ENCODE measurements at places on chromosomes 6 and 20.

DNA sequence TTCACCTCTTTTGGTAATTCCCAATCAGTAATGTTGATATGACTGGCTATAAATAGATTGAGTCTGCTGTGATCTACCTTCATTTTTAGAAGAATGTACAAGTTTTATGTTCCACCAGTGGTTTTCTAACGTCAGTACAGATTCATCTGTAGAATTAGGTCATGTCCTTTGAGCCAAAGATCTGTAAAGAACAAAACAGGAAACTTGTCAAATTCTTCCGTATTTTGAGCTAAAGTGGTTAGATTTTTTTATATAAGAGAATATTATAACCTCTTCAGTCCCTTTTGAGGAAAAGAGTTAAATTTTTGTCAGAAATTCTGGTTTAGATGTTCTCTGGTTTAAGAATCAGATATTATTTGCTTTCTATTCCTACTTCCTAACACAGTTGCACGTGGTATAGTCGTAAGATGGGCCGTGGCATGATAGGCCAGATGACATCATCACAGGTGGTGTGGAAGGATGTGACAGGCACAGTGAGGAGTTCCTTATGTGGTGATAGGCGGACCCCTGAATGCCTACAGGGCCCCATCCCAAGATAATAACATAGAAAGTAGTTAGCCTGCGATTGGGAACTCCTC lies 62.3 kb downstream of the SNX9 start:
- no peak for DNase-seq

DNA sequence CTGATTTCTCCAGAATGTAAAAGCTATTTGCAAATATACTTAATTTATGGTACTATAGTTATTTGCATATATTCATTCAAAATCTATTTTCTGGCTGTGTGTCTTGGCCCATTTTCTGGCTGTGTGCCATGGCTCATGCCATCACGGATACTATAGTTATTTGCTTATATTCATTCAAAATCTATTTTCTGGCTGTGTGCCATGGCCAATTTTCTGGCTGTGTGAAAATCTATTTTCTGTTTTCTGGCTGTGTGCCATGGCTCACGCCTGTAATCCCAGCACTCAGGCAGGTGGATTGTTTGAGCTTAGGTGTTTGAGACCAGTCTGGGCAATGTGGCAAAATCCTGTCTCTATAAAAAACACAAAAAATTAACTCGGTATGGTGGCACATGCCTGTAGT lies 28.9 kb upstream of the RIPK1 start:
- no peak for DNase-seq

- DNase-seq, result no peak
Measured at GRCh38 chr6:124368131-124368530, 564.5 kb downstream of the NKAIN2 start.

DNA sequence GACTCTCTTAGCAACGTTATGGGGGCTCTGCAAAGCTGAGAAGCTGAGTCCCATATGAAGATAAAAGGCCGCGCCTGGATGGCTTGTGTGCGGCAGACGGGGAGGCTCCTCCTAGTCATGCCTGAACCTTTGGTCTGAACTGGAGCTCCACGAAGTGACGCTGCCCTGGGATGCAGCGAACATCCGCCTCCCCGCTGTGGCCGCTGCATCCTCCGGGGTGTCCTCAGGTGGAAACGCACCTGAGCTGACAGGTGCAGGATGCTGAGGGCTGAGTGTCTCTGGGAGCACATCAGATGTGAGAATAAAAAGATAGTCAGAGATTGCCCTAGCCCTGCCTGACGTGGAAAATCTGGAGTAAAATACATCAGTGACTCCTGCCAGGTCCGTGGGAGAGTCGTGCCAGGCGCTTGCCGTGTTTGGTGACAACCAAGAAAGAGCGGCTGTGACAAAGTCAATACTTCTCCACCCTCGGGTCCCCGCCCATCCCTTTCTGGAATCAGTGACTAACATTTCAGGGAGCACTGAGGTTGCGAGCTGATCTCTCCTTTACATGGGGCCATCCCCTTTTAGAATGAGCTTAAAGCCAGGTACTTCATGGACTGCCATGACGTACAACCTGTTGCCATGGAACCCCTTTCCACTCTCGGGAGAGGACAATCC lies 162.8 kb upstream of the AFDN start:
- no peak for DNase-seq

DNA sequence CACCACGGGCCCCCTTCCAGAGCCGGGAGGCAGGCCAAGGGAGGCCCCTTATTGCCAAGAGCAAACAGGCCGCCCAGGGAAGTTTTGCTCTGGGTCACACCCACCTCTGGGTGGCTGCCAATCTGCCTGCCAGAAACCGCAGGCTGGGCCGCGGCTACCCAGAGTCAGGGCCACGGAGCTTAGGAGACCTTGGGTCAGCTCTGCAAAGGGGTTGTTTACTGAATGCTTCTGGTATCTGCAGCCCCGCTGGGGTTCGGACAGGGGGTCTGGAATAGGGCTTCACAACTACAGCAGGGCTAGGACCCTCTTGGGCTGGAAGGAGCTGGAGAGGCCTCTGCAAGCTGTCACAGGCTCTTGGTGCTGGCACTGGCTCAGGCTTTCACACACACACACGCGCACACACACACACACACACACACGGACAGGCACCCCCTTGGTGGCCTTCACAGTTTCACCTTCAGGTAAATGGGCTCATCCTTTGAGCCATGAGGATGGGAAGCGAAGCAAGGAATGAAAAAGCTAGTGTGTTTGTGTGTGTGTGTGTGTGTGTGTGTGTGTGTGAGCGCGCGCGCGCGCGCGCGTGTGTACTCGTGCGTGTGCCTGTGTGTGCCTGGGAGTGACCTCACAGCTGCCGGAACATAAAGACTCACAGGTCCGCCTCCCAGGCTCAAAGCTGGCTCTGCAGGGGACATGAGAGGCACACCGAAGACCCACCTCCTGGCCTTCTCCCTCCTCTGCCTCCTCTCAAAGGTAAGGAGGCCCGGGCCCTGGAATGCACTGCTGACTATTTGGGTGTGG lies at the start of gene CCN5:
CCN5 (plus strand) TSS at position 669 of the 798 bp plus-strand sequence; CDS start at position 691, 22 bp downstream.
- no peak for DNase-seq

GRCh38 chr6:79466207-79466834 lies 70.9 kb downstream of the LCA5 start:
- DNase-seq, result no peak

DNA sequence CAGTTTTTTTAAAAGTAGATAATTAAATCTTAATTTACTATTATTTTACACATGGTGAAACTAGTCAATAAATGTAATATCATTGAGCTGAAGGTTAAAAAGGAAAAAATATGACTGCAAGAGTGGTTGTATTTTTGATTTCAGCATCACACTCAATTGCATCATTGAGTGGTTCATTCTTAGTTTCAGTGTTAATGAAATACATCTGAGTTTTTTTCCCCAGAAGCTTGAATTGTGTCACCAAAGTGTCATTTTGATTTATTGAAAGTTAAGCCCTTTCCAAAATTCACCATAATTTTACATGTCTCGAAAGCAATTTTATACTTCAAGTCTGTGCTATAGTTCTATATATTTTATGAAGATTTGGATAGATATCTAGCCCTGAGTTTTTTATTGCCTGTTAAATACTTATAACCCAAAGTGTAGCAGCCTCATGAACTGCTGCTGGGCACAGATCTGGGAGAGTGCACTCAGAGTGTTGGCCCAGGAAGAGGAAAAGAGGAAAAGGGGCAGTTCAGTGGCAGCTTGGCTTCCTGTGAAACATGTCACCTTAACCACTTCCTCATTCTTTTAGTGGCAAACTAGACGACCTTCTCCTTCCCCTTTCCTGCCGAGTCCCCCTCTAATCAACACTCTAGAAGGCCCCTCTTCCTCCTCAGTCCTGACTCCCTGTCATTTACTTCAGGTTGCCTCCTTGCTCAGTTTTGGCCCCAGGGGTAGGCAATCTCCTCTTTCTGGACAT lies 140.7 kb downstream of the ESR1 start:
- no peak for DNase-seq

Data from D341Med (cell line).